ENCODE measurements at places on chromosomes 7 and 10.
A peak's percentile ranks its signal among the peaks of the same experiment; 100 is the strongest.

- no peak for DNase-seq
Measured at GRCh38 chr7:139871820-139872219, 42.8 kb downstream of the TBXAS1 start.

DNA sequence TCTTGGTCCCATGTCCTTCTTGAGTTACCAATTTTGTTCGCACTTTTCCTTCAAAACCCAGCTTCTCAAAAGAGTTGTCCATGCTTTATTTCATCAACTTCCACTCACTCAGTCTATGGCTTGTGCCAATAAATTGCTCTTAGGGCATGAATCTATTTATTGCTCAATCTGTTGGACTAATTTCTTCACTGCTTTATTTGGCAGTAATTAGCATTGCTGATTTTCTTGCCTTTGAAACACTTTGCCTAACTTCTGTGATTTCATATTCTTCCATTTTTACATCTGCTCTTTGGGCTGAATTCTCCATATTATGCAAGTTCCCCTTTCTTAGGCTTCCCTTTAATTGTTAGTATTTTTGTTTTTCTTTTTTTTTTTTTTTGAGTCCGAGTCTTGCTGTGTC, 16.8 kb downstream of the DLD start:
- no peak for DNase-seq

- no peak for DNase-seq
Measured at GRCh38 chr10:28111712-28112111, 112.8 kb upstream of the ODAD2 start.

DNA sequence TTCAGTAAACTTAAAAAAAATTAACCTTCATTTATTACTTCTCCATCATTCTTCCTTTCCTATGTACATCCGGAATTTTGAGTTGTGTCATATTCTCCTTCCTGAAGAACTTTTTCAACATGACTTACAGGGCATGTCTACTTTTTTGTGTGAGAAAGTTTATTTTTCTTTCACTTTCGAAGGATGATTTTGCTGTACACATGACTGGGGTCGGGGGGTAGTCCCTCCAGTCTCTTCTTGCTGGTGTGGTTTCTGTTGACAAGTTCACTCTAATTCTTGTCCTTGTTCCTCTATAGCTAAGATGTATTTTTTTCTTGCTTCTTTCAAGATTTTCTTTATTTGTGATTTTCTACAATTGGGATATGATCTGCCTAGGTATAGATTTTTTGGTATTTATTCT, 55.8 kb downstream of the INPP5A start:
- DNase-seq, result no peak

DNA sequence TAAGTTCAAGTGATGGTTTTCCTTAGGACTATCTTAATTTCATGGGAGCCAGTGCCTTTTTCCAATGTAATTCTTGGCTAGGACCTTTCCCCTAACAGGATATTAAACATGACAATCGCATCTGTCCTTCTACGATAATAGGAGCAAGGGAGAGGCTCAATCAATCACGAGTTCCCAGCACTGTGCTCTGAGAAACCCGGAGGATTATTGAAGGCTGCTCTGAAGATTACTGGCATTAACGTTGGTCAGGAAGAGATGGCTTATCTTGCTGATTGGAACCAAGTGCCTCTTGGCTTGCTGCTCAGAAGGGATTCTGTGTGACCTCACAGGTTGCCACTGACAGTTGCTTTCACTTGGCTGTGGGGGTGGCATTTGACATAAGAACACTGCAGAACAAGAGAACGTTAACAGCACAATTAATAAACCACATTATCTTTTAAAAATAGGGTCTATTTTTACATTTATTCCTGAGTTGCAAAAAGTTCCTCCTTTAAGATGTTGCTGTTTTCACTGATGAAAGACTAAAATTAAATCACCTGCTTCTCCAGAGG, 252.1 kb upstream of the TAC1 start:
- no peak for DNase-seq

DNA sequence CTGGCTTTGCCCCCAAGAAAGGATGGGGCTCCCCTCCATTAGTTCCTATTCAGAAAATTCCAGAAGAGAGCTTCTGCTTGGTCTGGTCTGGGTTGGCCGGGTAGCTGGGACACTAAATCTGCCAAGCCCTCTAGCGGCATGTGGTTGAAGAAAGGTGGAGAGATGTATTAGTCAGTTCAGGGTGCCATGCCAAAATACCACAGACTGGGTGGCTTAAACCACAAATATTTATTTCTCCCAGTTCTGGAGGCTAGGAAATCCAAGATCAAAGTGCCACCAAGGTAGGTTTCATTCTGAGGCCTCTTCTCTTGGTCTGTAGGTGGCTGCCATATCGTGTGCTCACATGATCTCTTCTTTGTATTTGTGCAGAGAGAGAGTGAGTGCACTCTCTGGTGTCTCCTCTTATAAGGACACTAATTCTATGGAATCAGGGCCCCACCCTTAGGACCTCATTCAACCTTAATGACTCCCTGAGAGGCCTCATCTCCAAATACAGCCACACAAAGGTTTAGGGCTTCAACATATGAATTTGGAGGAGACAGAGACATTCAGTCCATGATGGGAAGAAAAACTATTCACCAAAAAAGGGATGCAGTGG, 38.7 kb upstream of the MTPAP start:
- no peak for DNase-seq

DNA sequence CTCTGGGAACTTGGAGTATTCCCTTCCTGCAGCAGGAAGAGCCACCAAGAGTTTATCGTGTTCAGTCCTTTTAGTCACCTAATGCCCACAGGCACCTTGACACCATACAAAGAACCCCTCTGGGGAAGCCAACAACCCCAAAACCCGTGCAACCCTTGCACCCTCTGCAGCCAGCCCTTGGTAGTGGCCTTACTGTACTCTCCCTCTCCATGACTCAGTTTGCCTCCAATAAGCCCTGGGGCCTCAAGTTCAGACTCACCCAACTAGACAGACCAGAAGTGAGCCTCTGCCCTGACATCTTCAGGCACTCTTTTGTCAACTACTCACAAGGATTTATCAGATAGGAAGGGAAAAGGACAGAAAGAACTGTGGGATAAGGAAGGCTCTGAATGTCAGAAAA, 30.9 kb downstream of the KCNMA1 start:
- no peak for DNase-seq

- peak; percentile 69 for DNase-seq
Measured at GRCh38 chr10:119542357-119542987, at the start of gene RGS10. Gene RGS10, minus strand, starts transcription at chr10:119542719. Its CDS starts 81 bp downstream, at chr10:119542638.

- no peak for DNase-seq
Measured at GRCh38 chr7:28704706-28705105, 253.4 kb downstream of the TRIL start.

- no peak for DNase-seq
Measured at GRCh38 chr7:132286836-132287235, 289.4 kb downstream of the PLXNA4 start.

DNA sequence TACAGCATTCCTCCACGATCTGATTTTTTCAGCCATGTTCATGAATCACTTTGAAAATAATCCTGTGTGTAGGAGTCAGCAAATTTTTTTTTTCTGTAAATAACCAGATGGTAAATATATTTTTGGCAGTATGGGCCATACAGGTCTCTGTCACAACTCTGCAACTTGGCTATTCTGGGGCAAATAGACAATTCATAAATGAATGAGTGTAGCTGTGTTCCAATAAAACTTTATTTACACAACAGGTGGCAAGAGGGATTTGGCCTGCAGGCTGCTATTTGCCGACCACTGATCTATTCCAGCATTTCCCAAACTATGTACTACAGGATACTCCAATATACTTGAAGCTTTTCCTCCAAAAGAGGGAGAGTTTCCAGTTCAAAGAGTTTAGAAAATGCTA, 78.7 kb upstream of the SVIL start:
- no peak for DNase-seq

Measured in stimulated activated CD4-positive, alpha-beta T cell treated with anti-CD3 and anti-CD28 coated beads, Interleukin-12 subunit alpha, Interleukin-12 subunit beta, amount 100 ng/mL, for 48 hours (primary cell).